ENCODE measurements at places on chromosomes 2 and 18.
A peak's percentile ranks its signal among the peaks of the same experiment; 100 is the strongest.

GRCh38 chr2:17363846-17364245, 154.4 kb downstream of the RAD51AP2 start:
- DNase-seq, result no peak

DNA sequence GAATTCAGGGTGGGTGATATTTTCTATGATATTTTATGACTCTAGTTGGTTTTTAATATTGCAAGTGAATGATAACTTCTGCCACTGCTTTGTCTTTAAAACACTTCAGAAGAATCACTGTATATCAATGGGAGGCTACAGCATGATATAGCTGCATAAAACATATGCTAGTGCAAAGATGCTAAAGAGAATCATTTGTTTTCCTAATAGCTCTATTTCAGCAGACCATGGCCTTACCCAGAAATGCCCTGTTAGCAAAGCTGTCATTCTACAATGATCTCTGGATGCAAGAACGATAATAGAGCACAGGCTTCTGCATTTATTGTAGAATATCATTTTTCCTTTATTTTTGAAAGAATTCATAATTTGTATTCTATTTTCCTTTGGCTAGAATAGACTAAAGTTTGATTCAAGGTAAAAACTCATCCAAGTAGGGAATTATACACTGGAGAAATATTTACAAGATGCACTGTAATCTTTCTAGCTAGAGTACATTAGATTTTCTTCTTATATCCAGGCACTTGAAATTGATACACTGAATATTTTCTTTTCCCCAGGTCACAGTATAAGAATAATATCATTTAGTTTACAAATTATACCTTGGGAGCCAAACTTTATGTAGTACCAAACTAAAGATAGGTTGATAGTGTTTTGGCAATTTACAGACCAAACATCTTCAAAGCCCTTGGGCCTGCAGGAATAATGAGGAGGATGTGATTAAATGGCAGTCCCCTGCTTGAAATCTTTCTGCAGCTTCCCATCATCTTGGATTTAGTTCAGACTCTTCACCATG, 252.6 kb upstream of the LINC00305 start:
- DNase-seq, result no peak

GRCh38 chr18:13619505-13620205, 106.7 kb downstream of the FAM210A start:
- no peak for DNase-seq

GRCh38 chr18:62144338-62144737, 42.5 kb downstream of the PIGN start:
- DNase-seq, result no peak

- DNase-seq, result peak; percentile 64
Observed at GRCh38 chr2:172280571-172281361, 146.6 kb upstream of the ITGA6 start.

DNA sequence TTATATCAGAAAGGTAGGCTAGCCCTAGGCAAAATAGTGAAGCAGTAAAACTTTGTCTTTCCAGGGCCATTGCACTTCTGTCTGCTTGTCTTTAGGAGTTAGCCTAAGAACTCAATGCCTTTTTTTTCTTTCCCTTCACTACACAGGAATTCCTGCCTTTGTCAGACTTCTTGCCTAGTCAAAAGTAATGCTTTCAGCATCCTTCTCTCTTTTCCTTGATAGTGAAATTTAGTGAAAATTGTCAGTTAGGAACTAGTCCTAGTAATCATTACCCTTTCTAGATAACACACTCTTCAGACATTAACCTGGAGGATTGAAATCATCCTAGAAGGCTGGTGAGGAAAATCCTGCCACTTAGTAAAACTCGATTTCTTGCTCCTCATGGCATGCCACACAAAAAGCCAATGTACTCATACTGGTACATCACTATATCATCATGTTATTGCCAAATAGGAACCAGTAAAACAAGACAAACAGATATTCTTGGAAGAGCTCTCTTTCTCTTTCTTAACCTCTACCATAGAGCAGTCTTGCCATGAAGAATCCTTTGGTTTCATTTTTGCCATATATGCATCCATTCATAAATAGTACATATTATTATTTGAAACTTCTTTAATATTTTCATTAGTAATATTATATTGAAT, 320.5 kb downstream of the CTNNA2 start:
- DNase-seq, result no peak

DNA sequence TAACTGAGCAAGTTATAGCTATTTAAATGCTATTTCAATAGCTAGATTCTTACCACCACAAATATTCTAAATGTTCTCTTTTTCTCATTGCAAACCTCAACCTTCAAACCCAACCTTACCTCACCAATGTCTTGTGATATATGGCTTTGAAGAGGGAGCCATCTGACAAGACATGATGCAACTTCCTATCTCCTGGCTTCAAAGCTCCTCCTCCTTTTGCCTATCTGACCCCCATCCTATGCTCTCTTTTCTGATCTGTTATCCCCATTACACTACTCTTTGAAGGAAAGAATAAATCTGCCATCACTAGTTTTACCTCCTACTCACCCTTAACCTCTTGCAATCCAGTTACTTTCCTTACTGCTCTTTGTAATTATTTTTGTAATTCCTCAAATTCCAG, 235.6 kb upstream of the ZSWIM2 start:
- DNase-seq, result no peak

DNA sequence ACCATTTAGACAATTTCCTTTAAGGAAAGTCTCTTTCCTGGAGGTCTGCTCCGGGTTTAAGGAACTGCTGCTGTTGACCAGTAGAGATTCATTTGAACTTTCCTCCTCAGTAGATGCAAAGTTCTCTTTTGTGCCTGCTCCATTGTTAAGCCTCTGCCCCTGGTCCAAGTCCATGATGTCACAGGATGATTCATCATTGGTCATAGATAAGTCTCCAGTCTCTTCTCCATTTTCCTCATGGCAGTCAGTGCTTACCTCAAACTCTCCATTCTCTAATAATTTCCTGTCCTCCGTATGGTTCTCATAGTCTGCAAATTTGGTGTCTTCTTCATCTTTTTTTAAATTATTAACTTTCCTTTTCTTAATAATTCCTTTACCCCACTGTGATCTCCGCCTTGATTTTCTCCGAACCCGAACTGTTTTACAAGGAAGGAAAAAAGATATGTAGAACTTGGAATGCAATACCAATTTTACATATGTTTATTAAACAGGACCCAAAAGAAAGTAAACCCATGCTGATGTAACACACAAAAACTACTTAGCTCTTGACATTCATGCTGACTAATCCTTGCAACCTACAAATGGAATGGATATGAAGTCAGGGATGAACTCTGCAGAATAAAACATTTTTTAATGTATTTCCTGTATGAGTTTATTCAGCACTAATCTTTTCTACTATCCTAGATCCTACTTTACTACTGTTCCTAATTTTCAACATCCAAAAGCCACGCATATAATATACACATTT, 169.1 kb downstream of the ATAD2B start:
- no peak for DNase-seq

DNA sequence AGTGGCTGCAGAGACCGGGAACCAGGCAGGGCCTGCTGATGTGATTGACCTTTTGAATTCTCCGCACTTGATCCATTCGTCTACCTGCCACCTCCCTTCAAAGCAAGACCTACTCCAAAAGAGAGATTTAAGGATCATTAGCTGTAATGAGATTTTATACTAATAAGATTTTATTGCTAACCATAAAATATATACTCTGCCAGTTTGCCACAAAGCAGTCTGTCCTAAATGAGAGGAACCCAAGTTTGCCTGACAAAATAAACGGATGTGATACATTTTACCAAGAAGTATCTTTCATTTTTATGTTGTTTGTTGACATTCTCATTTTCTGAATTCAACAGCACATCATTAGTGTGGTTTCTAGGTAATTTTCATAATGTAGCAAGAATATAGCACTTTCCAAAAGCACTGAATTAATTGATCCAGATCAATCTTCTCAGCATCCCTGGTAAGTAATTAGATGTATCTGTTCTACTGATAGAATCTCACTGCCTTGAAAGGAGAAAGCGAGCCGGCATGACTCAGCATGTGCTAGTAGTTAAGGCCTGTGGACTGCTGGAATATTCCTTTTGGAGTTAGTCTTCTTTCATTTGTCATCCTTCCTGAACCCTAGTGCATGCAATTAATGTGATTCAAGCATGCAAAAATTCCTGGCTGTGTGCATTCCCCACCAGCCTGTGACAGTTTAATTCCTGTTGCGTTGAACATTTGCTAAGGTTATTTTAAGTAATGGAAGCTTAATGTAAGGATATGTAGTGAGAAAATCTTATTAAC, 128.5 kb downstream of the ARL6IP6 start:
- DNase-seq, result no peak

DNA sequence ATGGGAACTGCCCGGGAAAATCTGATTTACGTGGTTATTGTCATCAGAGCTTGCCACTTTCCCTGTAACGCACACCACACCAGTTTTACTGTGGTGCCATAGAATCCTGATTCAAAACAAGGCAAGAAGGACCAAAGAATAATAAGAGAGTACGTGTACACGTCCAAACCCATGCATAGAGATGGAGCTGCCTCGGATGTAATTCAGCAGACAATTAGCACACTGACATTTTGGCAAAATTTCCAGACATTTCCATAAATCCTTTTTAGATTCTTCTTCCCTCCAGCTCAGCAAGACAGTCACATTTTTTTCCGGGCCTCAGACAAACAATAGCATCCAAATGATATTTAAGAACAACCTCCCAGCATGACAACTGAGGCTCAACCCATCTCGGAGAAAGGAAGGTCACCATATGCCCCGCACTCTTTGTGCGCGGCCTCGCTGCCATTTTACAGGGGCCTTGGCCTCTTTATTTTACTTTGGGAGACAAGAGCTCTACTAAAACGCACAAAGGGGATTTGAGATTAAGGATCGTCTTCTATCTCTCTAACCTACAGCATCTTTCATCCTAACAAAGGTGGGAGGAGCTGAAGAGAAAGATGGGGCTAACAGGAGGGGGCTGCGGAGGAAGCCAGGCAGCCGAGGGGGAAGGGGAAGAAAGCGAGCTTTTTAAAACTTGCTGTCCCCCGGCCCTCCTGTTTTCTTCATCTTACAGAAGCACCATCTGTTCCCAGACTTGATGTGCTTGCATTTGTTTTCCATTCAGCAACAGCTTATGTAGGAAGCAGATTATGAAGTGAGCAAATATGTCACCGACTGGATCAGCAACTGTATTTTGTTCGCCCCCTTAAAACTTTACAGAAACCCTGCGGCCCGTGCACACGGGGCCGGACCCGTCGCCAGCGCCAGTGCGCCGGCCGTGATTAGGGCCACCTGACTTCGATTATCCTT, 61.0 kb downstream of the CDCA7 start:
- DNase-seq, result no peak

DNA sequence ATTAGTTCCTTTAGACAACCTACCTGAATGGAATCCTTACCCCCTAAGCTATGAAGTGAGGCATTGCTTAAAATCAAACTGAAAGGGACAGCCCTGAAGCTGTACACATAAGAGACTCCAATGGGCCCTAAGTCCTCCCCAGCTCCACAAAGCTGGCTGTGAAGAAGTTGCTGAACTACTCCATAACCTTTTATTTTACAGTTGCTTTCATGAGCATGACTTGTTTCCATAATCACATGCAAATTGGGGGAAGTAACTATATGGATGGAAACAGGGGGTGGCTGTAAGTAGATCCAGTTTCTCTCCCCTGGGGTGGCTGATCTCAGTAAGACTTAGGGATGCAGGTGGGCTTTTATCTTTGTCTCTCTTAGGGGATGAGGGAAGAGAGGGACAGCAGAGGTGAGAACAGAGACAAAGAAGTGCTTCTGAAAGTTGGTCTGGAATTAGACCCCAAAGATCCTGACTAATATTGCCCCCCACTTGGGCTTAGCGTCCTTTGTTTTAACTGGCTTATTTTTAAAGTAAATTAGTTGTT, 5.5 kb downstream of the FZD5 start:
- peak; percentile 75 for DNase-seq

GRCh38 chr2:163934131-163934530, 198.3 kb upstream of the FIGN start:
- no peak for DNase-seq

DNA sequence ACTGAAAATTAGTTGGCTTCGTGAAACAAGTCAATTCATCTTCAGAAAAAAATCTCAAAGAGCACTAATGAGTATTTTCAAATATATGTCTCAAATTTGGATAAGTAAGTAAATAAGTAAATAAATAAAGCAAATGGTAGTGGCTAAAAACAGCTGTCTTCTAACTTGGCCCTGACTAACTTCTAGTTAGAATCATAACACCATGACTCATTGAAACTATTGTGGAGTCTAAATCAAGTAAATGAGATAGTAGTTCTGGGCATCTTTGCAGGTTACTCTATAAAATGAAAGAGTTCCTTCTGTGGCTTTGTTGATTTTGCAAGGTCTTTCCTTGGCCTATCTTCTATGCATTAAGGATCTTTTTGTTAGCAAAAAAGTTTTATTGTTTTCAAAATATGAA, 110.7 kb downstream of the SLC8A1 start:
- no peak for DNase-seq

Measured in NCI-H526 treated with DMSO at 0.1 percent for 48 hours (cell line).